Vagina (tissue), 2 donors: ENCODE measurements at places on chromosomes 1 and 21. TPM values are rescaled to one million over a fixed set of nuclear protein-coding genes. Genes with fewer than 3 reads are reported as not detected.

PROK1 gene
- total RNA-seq = 7.4 TPM

GRCh38 chr1:10667861-10668761, 128.3 kb downstream of the CASZ1 start:
- no peaks in the 10 kb centered on the region for H3K27me3 ChIP-seq
- H3K36me3 ChIP-seq = no peaks in the 10 kb centered on the region
- no peak overlapping the region for H3K27ac ChIP-seq
- H3K4me3 ChIP-seq = no peak overlapping the region
- peaks cover 34% of the 10 kb centered on the region for H3K4me1 ChIP-seq
- DNase-seq = no peak

- H3K4me3 ChIP-seq = no peak overlapping the region
- no peaks in the 10 kb centered on the region for H3K27me3 ChIP-seq
- no peaks in the 10 kb centered on the region for H3K36me3 ChIP-seq
- DNase-seq = no peak
- peak overlapping the region; percentile 52 for H3K27ac ChIP-seq
- H3K4me1 ChIP-seq = peaks cover 16% of the 10 kb centered on the region
Observed at GRCh38 chr1:109186733-109187086, 27.0 kb upstream of the SARS1 start.

BEST4 gene
- total RNA-seq = not detected

PALMD gene
- 39.5 TPM for total RNA-seq

- no peaks in the 10 kb centered on the region for H3K27me3 ChIP-seq
- no peak overlapping the region for H3K4me3 ChIP-seq
- H3K4me1 ChIP-seq = no peaks in the 10 kb centered on the region
- no peak overlapping the region for H3K27ac ChIP-seq
- DNase-seq = no peak
Observed at GRCh38 chr1:60916199-60916598, 166.2 kb upstream of the NFIA start.

LPGAT1 gene
- 63.8 TPM for total RNA-seq

- H3K36me3 ChIP-seq = no peaks in the 10 kb centered on the region
- DNase-seq = no peak
Observed at GRCh38 chr21:31343680-31344480, at the start of gene TIAM1. TSS of gene TIAM1 (minus strand) at chr21:31344261. CDS start at chr21:31266972, 77,289 bp downstream.

DNA sequence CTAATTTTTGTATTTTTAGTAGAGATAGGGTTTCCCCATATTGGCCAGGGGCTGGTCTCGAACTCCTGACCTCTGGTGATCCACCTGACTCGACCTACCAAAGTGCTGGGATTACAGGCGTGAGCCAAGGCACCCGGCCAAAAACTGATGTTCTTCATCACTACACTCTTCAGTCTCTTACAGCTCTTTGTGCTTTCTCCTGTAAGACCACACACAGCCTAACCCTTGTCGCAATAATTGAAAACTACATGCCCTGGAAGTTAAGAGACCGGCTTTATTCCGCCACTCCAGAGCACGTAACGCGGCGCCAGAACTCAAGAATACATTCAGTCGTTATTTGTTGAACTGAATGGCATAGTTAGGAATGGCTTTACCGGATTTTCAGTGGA, 552 bp downstream of the GPATCH4 start:
- H3K27ac ChIP-seq = peak overlapping the region; percentile 47
- peak overlapping the region; percentile 67 for H3K4me3 ChIP-seq
- DNase-seq = no peak
- H3K36me3 ChIP-seq = peaks cover 24% of the 10 kb centered on the region
- H3K4me1 ChIP-seq = peaks cover 21% of the 10 kb centered on the region
- H3K27me3 ChIP-seq = no peaks in the 10 kb centered on the region

SLAMF9 gene
- not detected for total RNA-seq

DNA sequence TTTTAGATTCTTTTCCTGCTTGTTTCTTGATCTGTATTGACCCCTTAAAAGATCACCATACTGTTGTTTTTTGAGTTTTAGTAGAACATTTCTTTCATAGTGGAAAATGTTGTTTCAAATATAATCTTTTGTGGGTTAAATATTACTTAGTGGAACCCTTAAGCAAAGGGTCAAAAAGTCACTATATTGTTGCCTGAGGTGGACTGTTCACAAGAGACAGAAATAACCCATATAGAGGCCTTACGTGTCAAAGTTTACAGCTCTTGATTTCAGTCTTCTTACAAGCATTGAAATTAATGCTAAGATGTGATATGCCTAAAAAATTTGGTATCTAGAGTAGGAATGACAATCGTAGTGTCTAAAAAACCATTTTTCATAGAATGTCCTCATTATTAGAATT, 6.3 kb downstream of the DNAJB4 start:
- H3K27me3 ChIP-seq = no peaks in the 10 kb centered on the region
- H3K27ac ChIP-seq = no peak overlapping the region
- no peak for DNase-seq

DNA sequence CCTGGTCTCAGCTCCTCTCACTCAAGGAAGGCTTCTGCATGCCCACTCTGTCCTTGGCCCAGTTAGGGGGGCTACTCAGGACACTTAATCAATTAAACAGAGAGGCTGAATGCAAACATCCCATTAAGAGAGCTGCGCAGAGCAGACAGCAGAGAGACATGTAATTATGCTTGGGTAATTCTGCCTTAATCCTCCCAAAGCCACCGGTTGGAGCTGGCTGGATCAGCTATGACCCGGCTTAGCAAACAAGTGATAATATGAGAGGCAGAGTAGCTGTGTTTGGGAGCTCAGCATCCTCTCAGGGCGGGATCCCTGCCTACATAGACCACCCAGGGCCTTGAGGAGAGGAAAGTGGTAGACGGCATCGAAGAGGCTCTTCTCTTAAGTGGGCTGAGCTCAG, 183.2 kb downstream of the GRIK3 start:
- H3K4me3 ChIP-seq = no peak overlapping the region
- no peak for DNase-seq
- no peaks in the 10 kb centered on the region for H3K27me3 ChIP-seq
- H3K4me1 ChIP-seq = no peaks in the 10 kb centered on the region

- DNase-seq = no peak
- H3K27me3 ChIP-seq = no peaks in the 10 kb centered on the region
- no peak overlapping the region for H3K4me3 ChIP-seq
- no peaks in the 10 kb centered on the region for H3K36me3 ChIP-seq
Observed at GRCh38 chr1:116457946-116458604, 85.0 kb downstream of the ATP1A1 start.

ADAMTSL4 gene
- 64.6 TPM for total RNA-seq

DNA sequence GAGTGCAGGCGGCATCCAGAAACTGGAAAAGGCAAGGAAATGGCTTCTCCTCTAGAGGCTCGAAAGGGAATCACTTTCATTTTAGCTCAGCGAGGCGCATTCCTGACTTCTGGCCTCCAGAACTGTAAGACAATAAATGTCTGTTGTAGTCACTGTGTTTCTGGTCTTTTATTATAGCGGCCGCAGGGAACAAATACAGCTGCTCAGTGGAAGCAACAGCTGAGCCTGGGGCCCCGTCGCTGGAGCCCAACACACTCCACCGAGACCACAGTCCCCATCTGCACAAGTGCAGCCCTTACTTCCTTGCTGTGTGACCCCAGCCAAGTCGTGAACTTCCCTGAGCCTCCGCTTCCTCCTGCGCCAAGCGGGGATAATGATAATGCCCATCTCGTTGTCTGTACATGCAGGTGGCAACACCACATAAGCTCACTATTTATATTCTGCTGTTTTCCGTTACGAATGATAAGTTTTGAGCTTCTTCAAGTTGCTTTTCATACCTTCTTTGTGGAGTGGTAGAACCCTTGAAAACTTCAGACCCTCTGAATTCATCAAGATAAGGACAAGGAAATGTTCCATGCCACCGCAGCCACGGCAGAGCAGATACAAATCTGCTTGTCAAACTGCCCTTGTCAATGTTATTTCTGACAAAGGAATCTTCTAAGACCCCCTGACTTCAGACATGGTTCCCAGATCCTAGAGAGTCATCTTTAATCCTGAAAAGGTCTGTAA, 3.2 kb upstream of the LAPTM5 start:
- H3K4me3 ChIP-seq = no peak overlapping the region
- no peak overlapping the region for H3K27ac ChIP-seq
- H3K27me3 ChIP-seq = no peaks in the 10 kb centered on the region
- no peak for DNase-seq

- H3K4me3 ChIP-seq = no peak overlapping the region
- H3K27me3 ChIP-seq = no peaks in the 10 kb centered on the region
- DNase-seq = no peak
- no peaks in the 10 kb centered on the region for H3K4me1 ChIP-seq
Observed at GRCh38 chr1:97174039-97174704, 452.6 kb downstream of the PTBP2 start.

GRCh38 chr1:40870135-40870728, 8.1 kb upstream of the CITED4 start:
- H3K27ac ChIP-seq = no peak overlapping the region
- H3K36me3 ChIP-seq = no peaks in the 10 kb centered on the region
- no peaks in the 10 kb centered on the region for H3K27me3 ChIP-seq
- H3K4me1 ChIP-seq = no peaks in the 10 kb centered on the region
- H3K4me3 ChIP-seq = no peak overlapping the region

- H3K36me3 ChIP-seq = no peaks in the 10 kb centered on the region
- H3K27me3 ChIP-seq = no peaks in the 10 kb centered on the region
- DNase-seq = no peak
- H3K4me3 ChIP-seq = no peak overlapping the region
- no peaks in the 10 kb centered on the region for H3K4me1 ChIP-seq
- no peak overlapping the region for H3K27ac ChIP-seq
Observed at GRCh38 chr21:42685036-42685435, 31.6 kb downstream of the PDE9A start.

SMYD3 gene
- 22.3 TPM for total RNA-seq

- no peak overlapping the region for H3K4me3 ChIP-seq
- no peak overlapping the region for H3K27ac ChIP-seq
- DNase-seq = no peak
- no peaks in the 10 kb centered on the region for H3K4me1 ChIP-seq
Observed at GRCh38 chr1:48668339-48668738, 108.4 kb downstream of the BEND5 start.

DNA sequence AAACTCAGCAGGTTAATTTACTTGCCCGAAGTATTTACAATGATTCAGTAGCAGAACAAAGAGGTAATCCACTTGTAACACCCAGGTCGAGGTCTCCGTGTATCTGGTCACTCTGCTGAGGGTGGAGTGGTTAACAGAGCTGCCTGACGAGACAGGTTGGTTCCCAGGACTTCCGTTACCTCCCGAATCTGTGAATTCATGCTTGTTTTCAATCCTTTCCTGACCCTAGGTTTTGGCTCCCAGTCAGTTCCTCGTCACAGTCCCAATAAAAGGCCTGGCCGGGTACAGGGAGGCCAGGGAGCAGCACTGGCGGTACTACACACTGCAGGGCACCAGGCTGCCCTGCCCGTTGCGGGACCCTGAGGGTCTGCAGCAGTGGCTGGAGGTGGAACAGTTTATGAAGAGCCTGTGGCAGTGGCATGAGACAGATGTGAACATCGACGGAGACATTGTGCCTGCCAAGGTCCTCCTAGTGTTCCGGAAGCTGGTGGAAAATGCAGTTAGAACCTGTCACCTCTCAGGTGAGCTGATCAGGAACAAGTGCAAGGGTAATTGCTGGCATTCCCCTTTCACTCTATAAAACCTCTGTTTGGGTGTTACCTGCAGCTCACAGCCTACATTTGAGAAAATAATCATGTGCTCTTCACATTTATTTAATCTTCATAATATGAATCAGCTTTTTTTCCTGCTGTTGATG, 12.8 kb downstream of the MAB21L3 start:
- no peaks in the 10 kb centered on the region for H3K27me3 ChIP-seq
- H3K27ac ChIP-seq = no peak overlapping the region
- H3K36me3 ChIP-seq = no peaks in the 10 kb centered on the region
- no peak overlapping the region for H3K4me3 ChIP-seq

LHX8 gene
- not detected for total RNA-seq

DNA sequence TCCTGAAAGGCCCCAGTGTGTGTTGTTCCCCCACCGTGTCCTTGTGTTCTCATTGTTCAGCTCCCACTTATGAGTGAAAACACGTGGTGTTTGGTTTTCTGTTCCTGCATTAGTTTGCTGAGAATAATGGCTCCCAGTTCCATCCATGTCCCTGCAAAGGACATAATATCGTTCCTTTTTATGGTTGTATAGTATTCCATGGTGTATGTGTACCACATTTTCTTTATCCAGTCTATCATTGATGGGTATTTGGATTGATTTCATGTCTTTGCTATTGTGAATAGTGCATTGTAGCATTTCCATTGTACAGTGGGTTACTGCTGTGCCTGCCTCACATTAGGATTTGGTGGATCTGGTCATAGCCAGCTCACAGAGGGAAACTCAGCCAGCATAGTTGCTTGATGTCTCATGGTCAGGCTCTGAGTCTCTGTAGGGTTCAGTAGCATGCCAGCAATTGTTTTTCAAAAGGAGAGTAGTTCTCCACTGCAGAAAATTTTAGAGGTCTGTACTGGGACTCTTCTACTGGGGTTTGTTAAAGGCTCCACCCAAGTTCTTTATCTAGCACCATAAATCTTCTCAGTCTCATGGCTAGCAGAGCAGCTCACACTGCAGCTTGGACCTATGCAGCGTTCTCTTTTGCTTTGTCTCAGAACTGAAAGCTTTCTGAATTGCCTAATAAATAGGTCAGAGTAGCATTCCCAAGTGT, 41.0 kb downstream of the RUNX3 start:
- no peaks in the 10 kb centered on the region for H3K4me1 ChIP-seq
- no peaks in the 10 kb centered on the region for H3K36me3 ChIP-seq
- no peaks in the 10 kb centered on the region for H3K27me3 ChIP-seq
- H3K4me3 ChIP-seq = no peak overlapping the region
- DNase-seq = no peak

DNA sequence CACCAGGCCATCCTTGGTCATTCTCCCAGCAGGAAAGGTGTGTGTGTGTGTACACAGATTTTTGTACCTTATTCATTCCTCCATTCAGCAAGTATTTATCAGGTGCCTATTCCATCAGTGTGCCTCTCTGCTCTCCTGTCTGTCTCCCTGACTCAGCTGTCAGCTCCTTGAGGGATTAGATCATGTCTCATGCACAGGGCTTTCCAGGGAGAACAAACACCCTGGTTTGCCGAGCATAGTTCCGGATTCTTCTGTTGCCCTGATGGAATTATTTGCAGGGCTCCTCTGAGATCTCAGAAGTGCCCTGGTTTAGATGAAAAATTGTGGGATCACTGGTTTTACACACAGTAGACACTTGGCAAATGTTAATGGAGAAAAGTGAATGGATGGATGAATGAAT, 8.1 kb upstream of the SDHB start:
- H3K27ac ChIP-seq = no peak overlapping the region
- H3K27me3 ChIP-seq = no peaks in the 10 kb centered on the region
- peaks cover 4% of the 10 kb centered on the region for H3K4me1 ChIP-seq
- H3K36me3 ChIP-seq = no peaks in the 10 kb centered on the region
- DNase-seq = no peak
- no peak overlapping the region for H3K4me3 ChIP-seq

- no peaks in the 10 kb centered on the region for H3K36me3 ChIP-seq
- H3K4me1 ChIP-seq = peaks cover 23% of the 10 kb centered on the region
- DNase-seq = no peak
- no peaks in the 10 kb centered on the region for H3K27me3 ChIP-seq
- H3K4me3 ChIP-seq = peak overlapping the region; percentile 55
- H3K27ac ChIP-seq = peak overlapping the region; percentile 86
Observed at GRCh38 chr1:159000625-159001024, 9.1 kb upstream of the IFI16 start.

TAS1R1 gene
- not detected for total RNA-seq
